ENCODE measurements at places on chromosomes 16 and 17. TPM values are rescaled to one million over a fixed set of nuclear protein-coding genes. Genes with fewer than 3 reads are reported as not detected.

DNA sequence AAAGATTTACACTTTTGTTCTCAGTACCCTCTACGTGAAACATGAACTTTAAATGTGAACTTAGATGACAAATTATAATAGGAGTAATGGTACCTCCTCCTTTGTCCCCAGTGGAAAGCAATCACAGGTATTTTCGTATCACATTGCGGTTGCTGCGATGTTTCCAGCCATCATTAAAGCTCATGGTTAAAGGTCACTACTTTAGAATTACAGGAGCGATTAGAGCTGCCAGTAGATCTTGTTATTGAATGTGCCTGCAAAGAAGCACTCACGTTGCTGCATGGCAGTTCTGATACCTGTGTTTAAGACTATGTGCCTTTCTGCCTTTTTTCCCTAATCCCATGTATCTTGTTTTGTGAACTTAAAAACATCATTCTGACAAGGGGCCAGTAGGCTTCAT, 301.0 kb downstream of the CPPED1 start:
- no peak for DNase-seq

- no peak for DNase-seq
These were observed 17.8 kb downstream of the DOC2B start for GRCh38 chr17:163514-164098.

- no peak for DNase-seq
These were observed 22.0 kb upstream of the TAOK1 start for GRCh38 chr17:29368161-29368560.

- DNase-seq: no peak
These were observed 73.1 kb upstream of the AXIN2 start for GRCh38 chr17:65634533-65634932.

DNA sequence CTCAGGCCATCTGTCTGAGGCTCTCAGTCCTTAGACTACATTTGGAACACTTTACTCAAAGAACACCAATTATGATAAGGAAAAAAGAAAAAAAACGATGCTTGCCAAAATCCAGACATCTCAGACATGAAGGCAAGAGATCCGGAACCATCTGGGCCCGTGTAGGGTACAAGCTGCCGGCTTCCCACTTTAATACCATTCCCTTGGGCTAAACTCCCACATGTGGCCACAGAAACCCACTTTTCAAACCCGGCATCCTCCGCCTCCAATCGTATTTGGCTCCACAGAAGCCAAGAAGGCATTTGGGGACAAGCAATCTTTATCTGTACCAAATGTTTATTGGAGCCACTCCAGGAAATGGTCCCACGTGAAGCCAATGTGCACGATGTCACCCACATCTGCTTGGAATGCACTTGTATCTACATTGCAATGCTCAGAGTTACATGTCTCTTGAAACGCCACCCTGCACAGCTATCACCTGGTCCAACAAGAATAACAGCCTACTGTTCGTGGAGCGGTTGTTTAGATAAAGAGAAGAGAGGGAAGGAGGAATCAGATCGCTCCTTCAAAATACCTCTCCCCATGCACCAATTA, 33.5 kb downstream of the XYLT1 start:
- DNase-seq: no peak

DNA sequence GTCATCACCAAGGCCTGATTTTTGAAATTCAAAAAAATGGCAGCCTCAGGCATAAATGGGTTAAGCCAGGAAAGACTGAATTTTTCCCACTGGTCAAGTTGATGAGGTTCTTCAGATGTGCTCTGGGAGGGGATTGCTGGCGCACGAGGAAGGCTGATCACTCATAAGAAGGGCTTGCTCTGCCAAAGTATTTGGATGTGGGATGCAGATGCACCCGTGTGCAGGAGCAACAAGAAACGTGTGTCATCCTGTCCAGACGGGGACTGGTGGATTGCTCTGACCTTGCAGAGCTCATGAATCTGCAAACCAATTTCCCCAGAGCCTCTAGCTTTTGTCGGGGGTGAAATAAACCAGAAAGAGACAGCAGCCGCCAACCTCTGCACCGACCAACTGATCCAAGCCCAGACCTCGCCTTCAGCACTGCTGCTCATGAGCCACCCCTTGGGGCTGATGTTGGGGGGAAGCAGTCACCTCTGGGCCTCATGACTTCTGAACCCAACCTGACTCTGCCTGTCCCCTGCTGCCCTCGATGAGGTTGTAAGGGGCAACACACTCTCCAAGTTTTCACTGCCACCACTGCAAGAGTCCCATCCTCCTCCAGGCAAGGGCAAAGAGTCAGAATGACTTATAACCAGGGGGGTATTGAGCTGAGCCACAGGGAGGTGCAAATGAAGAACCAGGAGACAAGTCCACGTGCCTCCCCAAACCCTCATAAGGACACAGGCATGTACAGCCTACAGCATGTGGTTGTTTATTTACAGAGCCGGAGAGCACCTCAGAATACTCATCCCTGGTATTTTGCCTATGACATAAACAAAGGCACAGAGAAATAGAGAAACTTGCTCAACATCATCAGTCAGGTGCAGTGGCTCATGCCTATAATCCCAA, 452.0 kb downstream of the SOX9 start:
- DNase-seq: no peak

DNA sequence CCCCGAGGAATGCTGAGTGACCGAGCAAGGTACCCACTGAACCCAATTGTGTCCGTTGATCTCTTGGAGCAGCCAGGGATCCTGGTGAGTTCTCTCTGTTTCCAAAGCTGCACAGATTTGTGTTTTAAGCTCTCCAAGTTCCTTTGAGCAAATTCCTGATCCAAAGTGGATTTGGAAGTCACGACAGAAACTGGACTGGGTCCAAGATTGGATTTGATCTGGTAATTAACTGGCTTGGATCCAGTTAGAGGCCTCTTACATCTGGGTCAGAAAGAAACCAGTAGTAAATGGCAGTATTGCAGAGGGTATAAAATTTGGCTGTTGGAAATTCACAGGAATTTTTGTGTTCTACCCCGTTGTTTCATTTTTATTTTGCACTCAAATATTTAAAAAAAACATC, 119.5 kb downstream of the PMP22 start:
- no peak for DNase-seq

GRCh38 chr17:8884336-8884990, 17.0 kb upstream of the PIK3R6 start:
- no peak for DNase-seq

DNA sequence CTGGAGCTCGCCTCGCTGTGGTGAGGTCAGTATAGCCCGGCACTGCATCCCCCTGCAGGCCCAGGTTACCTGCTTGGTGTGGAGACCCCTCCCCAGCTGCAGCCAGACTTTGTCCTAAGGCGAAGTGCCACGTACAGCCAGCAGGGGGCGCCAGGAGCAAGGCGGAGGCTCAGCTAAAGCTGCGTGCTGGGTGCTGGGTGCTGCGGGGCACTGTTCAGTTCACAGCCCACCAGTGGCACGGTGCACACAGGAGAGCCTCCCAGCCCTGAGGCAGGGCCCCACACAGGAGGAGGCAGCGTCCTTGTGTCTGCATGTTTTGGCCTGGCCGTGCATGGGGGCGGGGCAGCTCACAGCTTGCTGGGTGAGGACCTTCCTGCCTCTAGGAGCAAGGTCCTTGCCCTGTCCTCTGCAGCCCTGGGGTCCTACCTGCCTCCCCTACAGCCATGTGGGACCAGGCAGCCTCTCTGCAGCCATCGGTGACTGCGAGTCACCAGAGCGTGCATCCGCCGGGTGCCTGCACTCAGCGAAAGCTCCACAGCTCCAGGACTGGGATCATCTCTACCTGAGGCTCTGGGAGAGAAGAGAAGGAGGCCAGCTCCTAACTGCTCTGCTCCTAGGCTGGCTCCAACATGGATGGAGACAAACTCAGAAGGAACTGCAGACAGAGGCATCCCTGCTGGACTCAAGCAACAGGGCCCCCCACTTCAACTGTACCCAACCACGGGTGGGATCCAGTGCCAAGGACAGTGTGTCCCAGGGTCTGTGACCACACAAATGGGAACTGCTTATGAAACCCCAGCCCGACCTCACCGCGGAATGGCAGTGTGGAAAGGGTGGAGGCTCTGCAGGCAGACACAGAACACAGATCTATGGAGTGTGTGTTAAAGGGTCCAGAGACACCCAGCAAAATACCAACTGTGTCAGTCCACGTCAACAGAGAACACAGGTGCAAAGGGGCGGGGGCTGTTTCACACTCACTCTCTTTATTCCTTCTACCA, 19.0 kb downstream of the SLC7A5 start:
- DNase-seq: peak; percentile 72

- no peak for DNase-seq
These were observed 276.6 kb downstream of the MRTFB start for GRCh38 chr16:14347706-14348105.

DNA sequence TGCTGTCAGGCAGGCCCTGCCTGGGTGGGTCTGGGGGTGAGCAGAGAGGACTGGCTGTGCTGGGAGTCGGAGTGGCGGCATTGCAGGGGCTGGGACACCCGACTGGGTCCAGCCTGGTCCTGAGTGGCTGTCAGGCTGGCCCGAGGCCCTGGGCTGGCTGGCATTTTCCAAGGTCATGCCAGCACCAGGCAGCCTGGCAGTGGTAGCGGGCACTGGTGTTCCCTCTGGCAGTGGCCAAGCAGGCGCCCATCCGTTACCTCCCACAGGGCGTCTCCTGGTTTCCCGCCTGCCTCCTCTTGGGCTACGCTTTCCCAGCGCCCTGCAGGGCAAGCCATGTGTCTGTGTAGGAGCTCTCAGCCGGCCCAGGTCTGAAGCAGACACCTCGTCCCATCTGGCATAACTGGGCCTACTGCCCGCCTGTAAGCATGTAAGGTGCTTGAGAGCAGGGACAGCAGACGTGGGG, 5.7 kb upstream of the PKMYT1 start:
- no peak for DNase-seq

DNA sequence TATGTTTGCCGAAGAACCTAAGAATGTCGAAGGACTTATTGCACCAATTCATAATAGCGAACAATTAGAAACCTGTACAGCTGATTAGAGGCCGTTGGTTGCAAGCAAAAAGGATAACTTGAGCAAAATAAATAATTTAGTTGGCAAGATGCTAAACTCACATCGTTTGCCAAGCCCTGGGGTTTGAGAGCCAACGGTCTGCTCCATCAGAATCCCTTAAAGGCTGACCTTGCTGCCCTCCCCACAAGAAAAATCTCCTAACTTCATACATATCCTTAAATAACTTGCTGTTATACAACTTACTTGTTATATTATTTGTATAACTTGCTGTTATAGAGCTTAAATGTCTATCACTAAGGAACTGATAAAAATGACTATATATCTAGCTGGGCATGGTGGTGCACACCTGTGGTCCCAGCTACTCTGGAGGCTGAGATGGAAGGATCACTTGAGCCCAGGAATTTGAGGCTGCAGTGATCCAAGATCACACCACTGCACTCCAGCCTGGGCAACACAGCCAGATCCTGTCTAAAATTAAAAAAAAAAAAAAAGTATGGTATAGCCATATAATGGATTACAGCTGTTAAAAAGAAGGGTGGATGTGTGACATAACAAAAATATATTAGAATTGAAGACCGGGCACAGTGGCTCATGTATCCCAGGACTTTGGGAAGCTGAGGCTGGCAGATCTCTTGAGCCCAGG, 1.9 kb upstream of the TRIM37 start:
- DNase-seq: no peak

- peak; percentile 88 for DNase-seq
These were observed 32.0 kb downstream of the KDM8 start for GRCh38 chr16:27235055-27235937.

DNA sequence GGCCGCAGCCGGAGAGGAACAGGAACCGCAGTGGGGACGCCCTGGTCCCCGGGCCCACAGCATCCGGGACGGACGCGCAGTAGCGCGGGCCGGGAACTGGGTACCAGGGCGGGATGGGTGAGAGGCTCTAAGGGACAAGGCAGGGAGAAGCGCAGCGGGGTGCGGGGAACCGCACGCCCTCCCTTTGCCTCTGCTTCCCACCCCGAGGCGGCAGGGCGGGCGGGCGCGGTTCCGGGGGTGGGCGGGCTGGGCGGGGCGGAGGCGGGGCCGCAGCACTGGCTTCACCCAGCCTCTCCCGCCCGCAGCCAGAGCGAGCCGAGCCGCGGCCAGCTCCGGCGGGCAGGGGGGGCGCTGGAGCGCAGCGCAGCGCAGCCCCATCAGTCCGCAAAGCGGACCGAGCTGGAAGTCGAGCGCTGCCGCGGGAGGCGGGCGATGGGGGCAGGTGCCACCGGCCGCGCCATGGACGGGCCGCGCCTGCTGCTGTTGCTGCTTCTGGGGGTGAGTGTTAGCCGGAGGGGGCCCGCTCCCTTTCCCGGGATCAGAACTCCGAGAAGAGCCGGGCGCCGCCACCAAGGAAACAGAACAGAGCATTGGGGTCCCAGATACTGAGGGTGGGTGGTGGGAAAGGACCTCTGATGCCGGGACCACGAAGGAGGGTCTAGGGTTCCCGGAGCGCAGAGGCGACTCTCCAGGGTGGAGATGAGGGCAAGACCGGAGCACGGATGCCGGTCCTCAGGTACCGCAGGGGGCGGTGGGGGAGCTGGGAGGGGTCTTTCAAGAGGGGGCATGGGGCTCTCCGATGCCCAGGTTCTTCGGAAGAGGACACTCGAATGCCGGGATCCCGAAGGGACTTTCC, at the start of gene NGFR:
Gene NGFR (plus strand): TSS at position 308 of the 856 bp plus-strand sequence. CDS start 125 bp downstream, at position 433.
- DNase-seq: no peak

Gene ZNF750
- 8.2 TPM for total RNA-seq

Gene CTNS
- total RNA-seq: 23.5 TPM

Gene FOXO3B
- 1.2 TPM for total RNA-seq

Gene FSCN2
- 7.0 TPM for total RNA-seq
